ENCODE measurements at places on chromosomes 3 and 15. TPM values are rescaled to one million over a fixed set of nuclear protein-coding genes. Genes with fewer than 3 reads are reported as not detected.
A peak's percentile ranks its signal among the peaks of the same experiment; 100 is the strongest.

GRCh38 chr3:58588030-58588614 is 10.9 kb upstream of the FAM107A start:
- H3K4me3 ChIP-seq = no peak overlapping the region
- no peaks in the 10 kb centered on the region for H3K27me3 ChIP-seq
- H3K36me3 ChIP-seq = no peaks in the 10 kb centered on the region
- no peak for DNase-seq

DNA sequence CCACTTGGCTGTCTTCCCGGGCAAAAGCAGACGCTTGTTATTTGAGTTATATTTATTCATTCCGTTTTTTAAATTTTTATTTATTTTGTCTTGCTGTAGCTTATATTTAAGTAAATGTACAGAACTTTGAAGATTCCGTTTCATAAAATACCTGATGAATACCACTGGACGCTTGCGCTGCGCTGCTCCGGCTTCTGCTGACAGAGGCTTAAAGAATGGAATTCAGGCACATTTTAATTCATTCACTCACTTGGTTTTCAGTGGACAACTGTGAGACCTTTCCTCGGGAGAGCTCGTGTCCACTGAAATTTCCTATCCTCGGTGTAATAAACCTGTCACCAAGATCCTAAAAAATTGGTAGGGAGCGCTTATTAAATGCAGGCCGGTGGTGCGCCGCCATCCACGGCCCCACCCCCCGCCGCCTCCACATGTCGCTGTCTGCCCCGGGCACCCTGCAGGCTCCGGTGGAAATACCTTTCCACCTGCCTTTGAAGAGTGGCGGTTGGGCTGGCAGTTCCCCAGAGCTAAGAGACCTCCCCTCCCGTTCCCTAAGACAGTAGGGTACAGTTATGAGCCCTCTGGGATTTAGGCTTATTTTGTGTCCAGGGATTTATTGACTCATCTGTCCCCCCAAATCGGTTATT is 62.5 kb upstream of the UBE2E1 start:
- H3K36me3 ChIP-seq = no peaks in the 10 kb centered on the region
- no peak overlapping the region for H3K27ac ChIP-seq
- no peak for DNase-seq
- peak overlapping the region; percentile 11 for H3K4me3 ChIP-seq
- no peaks in the 10 kb centered on the region for H3K27me3 ChIP-seq

- no peaks in the 10 kb centered on the region for H3K4me1 ChIP-seq
- H3K4me3 ChIP-seq = no peak overlapping the region
- no peak overlapping the region for H3K27ac ChIP-seq
- H3K27me3 ChIP-seq = no peaks in the 10 kb centered on the region
Observed at GRCh38 chr3:5553203-5553602, 365.7 kb downstream of the EDEM1 start.

DNA sequence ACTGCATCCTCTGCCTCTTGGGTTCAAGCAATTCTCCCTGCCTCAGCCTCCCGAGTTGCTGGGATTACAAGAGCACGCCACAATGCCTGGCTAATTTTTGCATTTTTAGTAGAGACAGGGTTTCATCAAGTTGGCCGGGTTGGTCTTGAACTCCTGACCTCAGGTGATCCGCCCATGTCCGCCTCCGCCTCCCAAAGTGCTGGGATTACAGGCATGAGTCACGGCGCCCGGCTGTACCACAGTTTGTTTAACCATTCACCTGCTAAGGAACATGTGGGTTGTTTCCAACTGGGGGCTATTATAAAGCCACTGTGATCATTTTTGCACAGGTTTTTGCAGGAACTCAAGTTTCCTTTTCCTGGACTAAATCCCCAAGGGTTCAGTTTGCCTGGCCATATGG is 123.2 kb upstream of the RAP2B start:
- H3K27ac ChIP-seq = no peak overlapping the region
- peaks cover 12% of the 10 kb centered on the region for H3K4me1 ChIP-seq
- no peaks in the 10 kb centered on the region for H3K27me3 ChIP-seq
- H3K36me3 ChIP-seq = no peaks in the 10 kb centered on the region

DNA sequence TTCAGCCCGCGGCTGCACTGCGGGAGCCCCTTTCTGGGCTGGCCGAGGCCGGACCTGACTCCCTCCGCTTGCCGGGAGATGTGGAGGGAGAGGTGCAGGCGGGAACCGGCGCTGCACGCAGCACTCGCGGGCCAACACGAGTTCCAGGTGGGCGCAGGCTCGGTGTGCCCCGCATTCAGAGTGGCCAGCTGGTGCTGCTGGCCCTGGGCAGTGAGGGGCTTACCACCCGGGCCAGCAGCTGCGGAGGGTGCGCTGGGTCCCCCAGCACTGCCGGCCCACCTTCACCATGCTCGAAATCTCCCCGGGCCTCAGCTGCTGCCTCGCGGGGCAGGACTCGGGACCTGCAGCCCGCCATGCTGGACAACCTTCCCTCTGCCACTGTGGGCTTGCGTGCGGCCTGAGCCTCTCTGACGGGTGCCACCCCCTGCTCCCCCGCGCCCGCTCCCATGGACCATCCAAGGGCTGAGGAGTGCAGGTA is 733.5 kb upstream of the CCDC54 start:
- H3K4me3 ChIP-seq = no peak overlapping the region
- no peaks in the 10 kb centered on the region for H3K36me3 ChIP-seq
- H3K27me3 ChIP-seq = no peaks in the 10 kb centered on the region
- no peak for DNase-seq

GRCh38 chr3:9102240-9102981 is 139.1 kb upstream of the RAD18 start:
- H3K36me3 ChIP-seq = peaks cover 38% of the 10 kb centered on the region
- H3K27me3 ChIP-seq = no peaks in the 10 kb centered on the region
- no peaks in the 10 kb centered on the region for H3K4me1 ChIP-seq
- no peak for DNase-seq

DNA sequence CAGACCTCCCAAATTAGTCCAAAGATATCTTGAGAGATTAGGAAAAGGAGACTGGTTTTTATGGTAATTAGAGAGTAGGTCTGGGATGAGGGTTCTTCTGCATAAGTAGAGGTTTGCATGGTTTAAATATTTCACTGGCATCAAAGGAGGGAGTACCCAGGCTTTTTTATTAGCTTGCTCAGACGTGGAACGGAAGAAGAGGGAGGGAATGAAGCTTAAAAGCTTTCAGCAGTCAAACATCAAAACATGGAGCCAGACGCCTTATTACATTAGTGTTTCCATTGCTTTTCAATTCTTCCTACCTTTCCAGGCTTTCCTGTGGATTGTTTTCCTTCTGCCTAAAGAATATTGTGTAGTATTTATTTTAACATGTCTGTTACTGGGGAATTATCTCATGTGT is 342.1 kb upstream of the SOX2 start:
- no peaks in the 10 kb centered on the region for H3K27me3 ChIP-seq
- H3K36me3 ChIP-seq = no peaks in the 10 kb centered on the region
- H3K4me3 ChIP-seq = no peak overlapping the region
- DNase-seq = no peak

DNA sequence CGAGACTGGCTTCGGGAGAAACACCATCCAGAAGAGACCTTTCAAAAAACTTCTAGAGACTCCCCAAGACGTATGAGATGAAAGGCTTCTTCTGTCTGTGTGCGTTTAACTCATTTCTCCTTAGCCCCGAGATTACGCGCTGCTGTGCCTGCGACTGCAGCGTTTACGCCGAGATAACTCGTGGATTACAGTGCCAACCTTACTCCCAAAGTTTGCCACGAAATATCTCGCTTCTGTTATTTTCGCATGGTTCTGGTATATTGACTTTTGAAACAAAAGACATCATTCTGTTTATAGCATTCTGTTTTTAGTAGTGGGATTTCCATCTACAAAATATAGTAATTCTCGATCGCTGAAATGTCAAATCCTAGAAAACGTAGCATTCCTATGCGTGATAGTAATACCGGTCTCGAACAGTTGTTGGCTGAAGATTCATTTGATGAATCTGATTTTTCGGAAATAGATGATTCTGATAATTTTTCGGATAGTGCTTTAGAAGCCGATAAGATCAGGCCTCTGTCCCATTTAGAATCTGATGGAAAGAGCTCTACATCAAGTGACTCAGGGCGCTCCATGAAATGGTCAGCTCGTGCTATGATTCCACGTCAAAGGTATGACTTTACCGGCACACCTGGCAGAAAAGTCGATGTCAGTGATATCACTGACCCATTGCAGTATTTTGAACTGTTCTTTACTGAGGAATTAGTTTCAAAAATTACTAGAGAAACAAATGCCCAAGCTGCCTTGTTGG is 467 bp downstream of the PGBD4 start:
- no peaks in the 10 kb centered on the region for H3K27me3 ChIP-seq
- peak overlapping the region; percentile 76 for H3K4me3 ChIP-seq
- peaks cover 10% of the 10 kb centered on the region for H3K4me1 ChIP-seq

DNA sequence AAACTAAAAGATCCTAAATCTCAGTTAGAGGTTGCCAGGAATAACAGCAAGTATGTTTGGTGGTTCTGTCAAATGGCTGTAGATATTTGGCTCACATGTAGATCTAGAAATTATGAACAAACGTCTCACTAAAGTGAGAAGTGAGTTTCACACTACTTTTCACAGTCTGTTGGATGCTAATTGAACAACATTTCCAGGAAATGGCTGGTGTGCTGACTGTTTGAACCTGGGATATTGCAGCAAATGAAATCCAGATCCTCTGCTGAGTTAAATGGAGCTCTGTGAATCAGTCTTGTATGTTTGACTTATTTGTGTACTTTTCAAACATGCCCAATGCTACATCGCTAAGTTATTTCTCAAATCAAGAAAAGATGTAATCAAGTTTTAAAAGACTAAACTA is 21.3 kb upstream of the RSL24D1 start:
- H3K27me3 ChIP-seq = no peaks in the 10 kb centered on the region
- H3K36me3 ChIP-seq = no peaks in the 10 kb centered on the region
- no peaks in the 10 kb centered on the region for H3K4me1 ChIP-seq
- no peak for DNase-seq
- no peak overlapping the region for H3K4me3 ChIP-seq
- no peak overlapping the region for H3K27ac ChIP-seq

GRCh38 chr3:180594631-180595558 is 7.1 kb upstream of the TTC14 start:
- DNase-seq = no peak

- no peaks in the 10 kb centered on the region for H3K4me1 ChIP-seq
- H3K36me3 ChIP-seq = no peaks in the 10 kb centered on the region
- no peak overlapping the region for H3K4me3 ChIP-seq
- no peak for DNase-seq
Observed at GRCh38 chr3:110400315-110400714, 671.3 kb upstream of the NECTIN3 start.

GRCh38 chr3:142945023-142945422 is 18.5 kb downstream of the PAQR9 start:
- H3K4me3 ChIP-seq = no peak overlapping the region
- H3K27me3 ChIP-seq = peaks cover 43% of the 10 kb centered on the region
- no peaks in the 10 kb centered on the region for H3K36me3 ChIP-seq
- H3K27ac ChIP-seq = no peak overlapping the region
- peaks cover 7% of the 10 kb centered on the region for H3K4me1 ChIP-seq

- no peaks in the 10 kb centered on the region for H3K36me3 ChIP-seq
- DNase-seq = no peak
- H3K27ac ChIP-seq = no peak overlapping the region
- H3K27me3 ChIP-seq = no peaks in the 10 kb centered on the region
Observed at GRCh38 chr3:174716956-174717505, 142.1 kb upstream of the NAALADL2 start.

- no peaks in the 10 kb centered on the region for H3K27me3 ChIP-seq
- H3K4me3 ChIP-seq = no peak overlapping the region
- H3K36me3 ChIP-seq = peaks cover 75% of the 10 kb centered on the region
- peak; percentile 8 for DNase-seq
Observed at GRCh38 chr3:9976721-9977709, 9.6 kb downstream of the EMC3 start.

DNA sequence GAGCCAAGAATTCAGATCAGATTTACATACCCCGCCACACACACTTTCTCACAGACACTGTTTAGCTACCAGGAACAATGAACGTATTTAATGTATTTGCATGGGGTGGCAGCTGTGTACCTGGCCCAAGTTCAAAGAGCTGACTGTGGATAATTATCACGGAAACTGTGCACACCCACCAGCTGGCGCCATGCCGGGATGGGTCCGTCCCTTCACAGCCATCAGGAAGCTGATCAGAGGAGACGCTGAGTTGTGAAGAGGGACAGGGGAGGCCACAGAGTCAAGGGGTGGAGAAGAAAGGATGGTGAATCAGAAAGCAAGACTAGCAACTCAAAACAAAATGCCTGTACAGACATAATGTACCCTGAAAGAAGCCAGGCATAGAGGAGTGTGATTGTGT is 13.1 kb upstream of the PLA2G4D start:
- no peak for DNase-seq
- H3K4me1 ChIP-seq = no peaks in the 10 kb centered on the region
- no peaks in the 10 kb centered on the region for H3K36me3 ChIP-seq
- H3K4me3 ChIP-seq = peak overlapping the region; percentile 4
- no peaks in the 10 kb centered on the region for H3K27me3 ChIP-seq

DNA sequence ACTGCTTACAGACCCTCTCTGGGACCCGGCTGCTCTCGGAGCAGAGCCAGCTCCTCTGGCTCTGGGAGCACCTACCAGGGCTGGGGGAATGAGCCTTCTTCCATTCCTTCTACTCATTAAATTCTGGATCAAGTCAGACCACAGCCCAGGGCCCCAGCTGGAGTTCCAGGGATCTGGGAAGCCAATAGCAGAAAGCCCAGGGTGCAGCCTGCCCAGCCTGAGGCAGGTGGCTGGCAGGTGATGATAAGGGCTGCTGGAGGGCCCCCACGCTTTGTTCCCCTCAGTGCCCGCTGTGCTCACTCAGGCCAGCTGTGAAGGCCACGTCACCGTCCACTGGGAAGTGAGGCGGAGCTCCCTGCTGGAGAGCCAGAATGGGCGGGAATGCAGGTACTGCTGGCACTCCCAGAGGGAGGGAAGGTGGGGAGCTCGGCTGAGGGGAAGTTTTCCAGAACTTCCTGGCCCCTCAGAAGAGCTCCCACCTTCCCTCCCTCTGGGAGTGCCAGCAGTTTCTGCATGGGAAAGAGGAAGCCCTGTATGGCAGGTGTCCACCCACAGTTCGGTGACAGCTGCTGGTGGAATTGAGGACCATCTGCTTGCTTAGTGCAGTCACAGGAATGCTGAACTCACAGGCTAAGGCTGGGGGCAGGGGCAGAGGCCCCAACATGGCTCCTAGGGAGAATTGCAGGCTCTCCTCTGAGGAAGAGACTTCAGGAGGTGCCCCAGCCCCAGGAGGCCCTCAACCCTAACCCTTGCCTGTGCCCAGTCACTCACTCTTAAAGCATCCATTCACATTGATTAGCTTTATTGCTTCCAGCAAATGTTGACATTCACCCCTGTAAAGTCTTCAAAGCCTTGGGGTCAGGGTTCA is 12.6 kb upstream of the RTP3 start:
- peaks cover 8% of the 10 kb centered on the region for H3K4me1 ChIP-seq
- H3K36me3 ChIP-seq = no peaks in the 10 kb centered on the region
- no peaks in the 10 kb centered on the region for H3K27me3 ChIP-seq
- no peak overlapping the region for H3K4me3 ChIP-seq

GRCh38 chr15:84611631-84612030 is 10.8 kb downstream of the ZSCAN2 start:
- no peak for DNase-seq
- no peaks in the 10 kb centered on the region for H3K36me3 ChIP-seq
- H3K27ac ChIP-seq = no peak overlapping the region
- no peaks in the 10 kb centered on the region for H3K4me1 ChIP-seq
- H3K4me3 ChIP-seq = no peak overlapping the region

- no peak for DNase-seq
- no peaks in the 10 kb centered on the region for H3K36me3 ChIP-seq
- peaks cover 25% of the 10 kb centered on the region for H3K4me1 ChIP-seq
- peak overlapping the region; percentile 93 for H3K27ac ChIP-seq
- no peaks in the 10 kb centered on the region for H3K27me3 ChIP-seq
Observed at GRCh38 chr3:188152660-188153436, 1.1 kb upstream of the LPP start.

FEZF2 gene
- not detected for total RNA-seq

LARP6 gene
- total RNA-seq = 2.7 TPM

LSAMP gene
- total RNA-seq = 5.5 TPM

GOLGA8Q gene
- total RNA-seq = 2.3 TPM

SPATA12 gene
- 0.09 TPM for total RNA-seq
